ENCODE measurements at places on chromosomes 7 and 10. TPM values are rescaled to one million over a fixed set of nuclear protein-coding genes. Genes with fewer than 3 reads are reported as not detected.

DNA sequence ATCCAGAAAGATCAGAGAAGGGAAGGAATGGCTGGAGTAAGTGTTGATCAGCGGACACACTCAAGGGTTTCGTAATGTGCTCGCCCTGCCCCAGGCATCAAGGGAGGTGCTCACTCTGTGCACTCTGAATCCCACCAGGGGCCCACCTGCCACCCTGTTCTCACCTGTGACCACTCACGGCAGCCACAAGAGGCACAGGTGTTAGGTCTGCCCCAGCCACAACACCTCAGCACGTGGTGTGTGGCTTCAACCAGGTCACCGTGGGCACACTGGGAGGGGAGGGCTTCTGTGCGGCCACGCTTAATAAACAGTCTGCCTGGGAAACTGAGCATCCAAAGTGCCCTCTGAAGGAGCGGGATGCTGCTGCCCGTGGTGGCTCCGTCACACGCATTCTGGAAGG, 49.8 kb downstream of the CUX1 start:
- ATAC-seq: no peak

GRCh38 chr10:91642831-91643692, 10.2 kb upstream of the PPP1R3C start:
- peak; percentile 63 for ATAC-seq

GRCh38 chr10:22086730-22087401, 83.3 kb upstream of the DNAJC1 start:
- ATAC-seq: peak; percentile 66

- ATAC-seq: peak; percentile 16
Observed at GRCh38 chr7:3259711-3260400, 41.2 kb upstream of the SDK1 start.

DNA sequence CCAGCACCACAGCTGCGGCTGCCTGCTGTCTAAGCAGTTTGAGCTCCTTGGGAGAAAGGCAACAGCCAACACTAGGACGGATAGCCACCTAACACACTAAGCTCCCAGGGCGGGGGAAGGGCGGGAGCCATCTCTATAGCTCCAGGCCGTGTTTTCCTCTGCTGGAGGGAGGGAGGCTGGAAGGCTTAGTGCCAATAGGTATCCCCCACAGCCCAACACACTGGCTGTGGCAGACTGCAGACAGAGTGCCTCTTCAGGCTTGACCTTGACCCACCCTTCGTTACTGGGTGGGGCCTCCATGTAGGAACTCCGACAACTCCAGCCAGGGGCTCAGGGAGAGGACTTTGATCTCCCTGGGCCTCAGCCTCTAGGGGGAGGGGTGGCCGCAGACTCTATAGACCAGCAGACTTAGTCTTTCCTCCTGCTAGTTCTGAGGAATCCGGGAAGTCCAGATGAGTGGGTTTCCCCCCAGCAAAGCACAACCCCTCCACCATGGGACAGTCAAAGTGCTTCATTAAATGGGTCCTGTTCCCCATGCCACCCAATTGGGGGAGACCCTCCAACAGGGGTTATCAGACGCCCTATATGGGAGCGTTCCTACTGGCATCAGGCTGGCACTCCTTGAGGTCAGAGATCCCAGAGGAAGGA, 314.4 kb upstream of the MKI67 start:
- no peak for ATAC-seq

Gene SEMA3A
- total RNA-seq: 29.8 TPM

Gene OPN4
- total RNA-seq: not detected

Gene ABLIM1
- 129 TPM for total RNA-seq

Gene FAM25G
- not detected for total RNA-seq
